ENCODE measurements at places on chromosomes 7 and 10.

GRCh38 chr7:21131897-21132296 is 296.0 kb upstream of the SP4 start:
- no peak for DNase-seq

DNA sequence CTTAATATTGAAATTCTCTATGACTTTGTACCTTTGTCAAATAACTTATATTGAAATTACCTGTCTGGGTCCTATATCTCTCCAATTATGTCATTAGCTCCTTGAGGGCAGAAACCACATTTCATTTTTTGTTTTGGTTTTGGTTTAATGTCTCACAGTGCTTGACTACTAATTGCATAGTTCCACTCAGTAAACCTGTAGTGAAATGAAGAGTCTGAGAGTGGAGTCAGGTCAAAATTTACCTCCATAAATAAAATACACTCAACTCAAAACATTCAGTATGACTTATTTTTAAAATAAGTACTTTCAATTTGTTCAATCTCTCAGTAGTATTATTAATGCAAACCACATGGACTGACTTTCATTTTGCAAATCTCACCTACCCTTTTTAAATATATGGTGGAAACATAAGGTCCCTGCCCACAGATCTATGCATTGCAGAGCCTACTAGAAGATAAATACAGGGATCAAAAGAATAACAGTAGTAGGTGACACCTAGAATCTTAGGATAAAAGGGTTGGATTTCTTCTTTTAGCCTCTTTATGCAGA is 32.5 kb downstream of the PDE1C start:
- DNase-seq = no peak

DNA sequence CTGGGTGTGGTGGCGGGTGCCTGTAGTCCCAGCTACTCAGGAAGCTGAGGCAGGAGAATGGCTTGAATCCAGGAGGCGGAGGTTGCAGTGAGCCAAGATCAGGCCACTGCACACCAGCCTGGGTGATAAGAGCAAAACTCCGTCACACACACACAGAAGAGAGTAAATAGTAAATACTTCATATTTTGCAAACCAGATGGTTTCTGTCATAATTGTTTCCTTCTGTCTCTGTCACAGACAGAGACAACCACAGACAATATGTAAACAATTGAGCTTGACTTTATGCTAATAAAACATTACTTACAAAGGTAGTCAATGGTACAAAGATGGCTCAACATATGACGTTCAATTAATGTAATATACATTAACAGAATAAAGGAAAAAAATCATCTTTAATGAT is 83.7 kb downstream of the JMJD1C start:
- no peak for DNase-seq

- no peak for DNase-seq
These were observed 455.9 kb downstream of the PAXIP1 start for GRCh38 chr7:154546946-154547587.

- DNase-seq = peak; percentile 37
These were observed 97.3 kb downstream of the CLEC2L start for GRCh38 chr7:139620676-139621344.

GRCh38 chr10:54284526-54285193 is 516.4 kb downstream of the PCDH15 start:
- DNase-seq = no peak

DNA sequence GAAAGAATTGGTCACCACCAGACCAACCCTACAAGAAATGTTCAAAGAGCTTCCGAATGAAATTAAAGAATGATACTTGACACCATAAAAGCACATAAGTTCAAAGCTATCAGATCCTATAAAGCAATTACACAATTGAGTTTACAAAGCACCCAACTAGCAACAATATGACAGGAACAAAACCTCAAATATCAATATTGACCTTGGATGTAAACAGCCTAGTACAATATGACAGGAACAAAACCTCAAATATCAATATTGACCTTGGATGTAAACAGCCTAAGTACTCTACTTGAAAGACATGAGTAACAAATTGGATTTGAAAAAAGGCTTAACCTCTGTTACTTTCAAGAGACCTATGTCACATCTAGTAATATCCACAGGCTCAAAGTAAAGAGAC is 1201.4 kb downstream of the XPNPEP1 start:
- no peak for DNase-seq

DNA sequence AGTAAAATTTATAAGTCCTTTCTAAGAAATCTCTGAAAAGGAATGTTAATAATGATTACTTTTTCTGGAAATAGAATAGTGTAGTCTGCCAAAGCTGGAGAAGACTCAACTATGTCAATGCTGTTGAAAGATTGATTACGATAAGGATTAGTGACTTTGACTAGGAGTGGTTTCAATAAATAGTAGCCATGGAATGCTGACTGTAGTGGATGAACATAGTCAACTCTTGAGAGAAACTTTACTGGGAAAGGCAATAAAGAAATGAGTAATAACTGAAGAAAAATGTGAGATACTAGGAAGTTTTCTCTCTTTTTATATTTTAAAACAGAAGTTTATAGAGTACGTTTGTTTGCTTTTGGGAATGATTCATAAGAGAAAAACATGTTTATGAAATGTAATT is 105.0 kb upstream of the CDK13 start:
- no peak for DNase-seq

DNA sequence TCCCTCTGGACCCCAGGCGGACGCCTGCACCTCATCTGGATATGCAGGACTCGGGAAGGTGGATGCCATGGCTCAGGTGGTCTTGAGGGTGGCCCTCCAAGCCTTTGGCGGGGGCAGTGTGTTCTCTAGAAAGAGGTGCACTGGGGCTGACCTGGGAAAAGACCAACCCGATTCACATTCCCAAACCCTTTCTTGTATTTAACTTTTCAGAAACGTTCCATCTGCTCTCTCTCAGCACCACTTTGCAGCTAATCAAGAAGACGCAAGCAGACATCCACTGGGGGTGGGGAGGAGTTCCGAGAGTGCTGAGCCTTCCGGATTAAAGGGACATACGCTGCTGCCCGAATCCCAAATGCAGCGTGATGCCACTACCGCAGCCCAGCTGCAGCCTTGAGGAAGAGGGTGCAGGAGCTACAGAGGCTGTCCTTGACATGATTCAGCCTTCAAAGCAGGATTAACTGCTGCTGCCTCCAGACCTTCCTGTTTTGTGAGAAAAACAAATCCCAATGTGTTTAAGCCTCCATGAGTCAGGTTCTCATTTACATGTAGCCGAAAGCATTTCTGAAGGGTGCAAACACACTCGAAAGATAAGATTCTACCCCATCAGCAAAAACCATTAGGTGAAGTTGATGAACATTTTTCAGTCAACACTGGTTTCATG is 39.9 kb downstream of the RBM17 start:
- no peak for DNase-seq

GRCh38 chr7:39091774-39092173 is 114.1 kb downstream of the POU6F2 start:
- DNase-seq = no peak

DNA sequence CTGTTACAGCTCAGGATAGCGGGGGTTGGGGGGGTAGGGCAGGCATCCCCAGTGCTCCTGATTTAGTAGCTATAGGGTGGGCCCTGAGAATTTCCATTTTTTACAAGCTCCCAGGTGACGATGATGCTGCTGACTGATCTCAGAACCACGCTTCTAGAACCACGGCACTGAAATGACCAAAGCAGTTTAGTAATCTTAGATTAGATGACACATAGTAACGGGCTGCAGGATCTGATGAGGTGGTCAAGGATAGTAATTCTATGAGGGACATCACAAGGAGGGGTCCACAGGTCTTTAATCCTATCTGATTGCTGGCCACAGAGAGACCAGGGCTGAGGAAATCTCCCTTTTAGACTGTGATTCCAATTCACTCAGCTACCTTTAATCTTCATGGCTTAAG is 167.2 kb downstream of the JAZF1 start:
- DNase-seq = no peak

- DNase-seq = no peak
These were observed 22.0 kb downstream of the SLC16A9 start for GRCh38 chr10:59687657-59688056.

DNA sequence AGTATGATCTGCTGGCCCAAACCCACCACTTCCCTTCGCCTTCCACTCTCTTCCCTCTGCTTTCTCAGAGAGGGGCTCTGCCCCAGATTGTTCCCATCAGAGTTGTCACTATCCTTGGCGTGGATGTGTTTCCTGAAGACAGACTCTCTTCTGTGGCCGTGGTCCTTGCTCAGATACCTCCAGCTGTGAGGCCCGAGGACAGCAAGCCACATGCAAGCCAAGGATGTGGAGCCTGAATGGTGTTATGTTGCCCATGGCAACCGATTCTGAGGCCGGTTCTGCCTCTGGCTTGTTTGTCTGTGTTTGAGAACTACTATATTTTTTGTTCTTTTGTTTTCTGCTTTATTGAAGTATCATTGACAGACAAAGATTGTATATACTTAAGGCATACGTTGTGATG is 247.4 kb upstream of the PODXL start:
- DNase-seq = no peak

GRCh38 chr7:20403331-20403730 is 72.6 kb downstream of the ITGB8 start:
- no peak for DNase-seq

DNA sequence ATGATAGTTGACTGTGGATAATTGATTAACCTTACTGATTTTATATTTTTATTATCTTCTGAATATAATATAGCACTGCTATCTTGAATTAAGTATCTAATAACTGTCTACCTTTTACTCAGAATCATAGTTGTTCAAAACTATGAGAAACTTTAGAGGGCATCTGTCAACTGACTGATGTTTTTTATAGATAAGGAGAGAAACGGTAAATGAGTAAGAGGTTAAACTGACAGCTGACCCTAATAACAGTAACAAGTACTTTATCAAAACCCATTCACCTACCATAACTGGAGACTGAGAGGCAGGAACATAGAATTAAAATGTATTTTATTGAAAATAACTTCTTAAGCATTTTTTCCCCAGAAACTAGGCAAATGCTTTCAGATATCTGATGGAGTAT is 62.2 kb downstream of the CYP51A1 start:
- no peak for DNase-seq

- no peak for DNase-seq
These were observed 11.9 kb downstream of the TWIST1 start for GRCh38 chr7:19105546-19105945.

GRCh38 chr10:85493703-85494102 is 872.9 kb downstream of the GRID1 start:
- DNase-seq = no peak

DNA sequence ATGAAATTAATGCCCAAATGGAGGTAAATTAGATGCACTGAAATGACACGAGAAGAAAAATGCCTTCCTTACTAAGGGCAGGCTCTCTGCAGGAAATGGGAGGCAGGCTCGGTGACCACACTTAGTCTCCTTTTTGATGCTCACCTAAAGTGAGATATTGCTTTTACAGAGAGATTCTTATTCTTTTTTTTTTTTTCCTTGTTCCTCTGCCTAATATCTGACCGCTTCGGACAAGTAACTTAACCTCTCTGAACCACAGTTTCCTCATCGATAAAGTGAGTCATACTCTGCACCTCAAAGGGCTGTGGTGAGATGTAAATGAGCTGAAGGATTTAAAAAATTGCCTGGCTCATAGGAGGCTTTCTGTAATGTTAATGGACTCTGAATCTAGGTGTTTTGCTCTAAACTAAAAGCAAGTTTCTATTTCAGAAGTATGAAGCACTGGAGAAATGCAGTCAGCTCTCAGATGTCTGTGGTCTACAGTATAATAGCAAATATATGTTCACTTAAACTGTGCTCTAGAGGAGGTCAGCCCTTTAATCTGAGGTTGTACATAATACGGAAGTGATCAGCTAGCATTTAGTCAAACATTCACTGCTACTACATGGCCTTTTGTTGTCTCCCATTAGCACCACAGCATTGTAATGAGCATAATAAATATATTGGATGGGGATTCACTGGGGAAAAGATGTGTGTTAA is 23.2 kb downstream of the NKX2-3 start:
- DNase-seq = no peak

- DNase-seq = no peak
These were observed 17.5 kb downstream of the PWWP2B start for GRCh38 chr10:132414402-132415016.

DNA sequence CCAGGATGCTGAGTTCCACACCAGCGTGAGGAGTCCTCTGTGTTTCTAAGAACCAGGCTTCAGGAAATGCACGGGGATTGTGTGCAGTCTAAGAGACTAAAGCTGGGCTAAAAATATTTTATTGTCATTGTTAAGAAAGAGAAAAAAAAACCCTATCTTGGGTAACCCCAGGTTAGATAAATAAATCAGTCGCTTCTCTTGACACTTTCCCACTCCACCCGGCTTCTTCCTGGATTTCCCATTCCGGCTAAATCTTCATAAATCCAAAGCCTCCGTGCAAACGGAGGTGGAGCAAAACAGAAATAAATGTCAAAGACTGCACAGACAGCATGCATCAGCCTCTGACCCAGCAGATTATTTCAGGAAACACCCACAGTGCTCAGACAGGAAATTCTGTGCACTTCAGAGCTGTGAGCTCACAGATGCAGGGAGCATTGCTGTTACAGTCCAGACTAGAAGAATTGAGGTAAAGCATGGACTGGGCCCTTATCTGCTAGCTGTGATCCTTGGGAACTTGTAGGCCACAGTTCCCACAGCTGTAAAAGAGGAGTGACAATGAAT is 44.8 kb upstream of the GRID1 start:
- DNase-seq = no peak

DNA sequence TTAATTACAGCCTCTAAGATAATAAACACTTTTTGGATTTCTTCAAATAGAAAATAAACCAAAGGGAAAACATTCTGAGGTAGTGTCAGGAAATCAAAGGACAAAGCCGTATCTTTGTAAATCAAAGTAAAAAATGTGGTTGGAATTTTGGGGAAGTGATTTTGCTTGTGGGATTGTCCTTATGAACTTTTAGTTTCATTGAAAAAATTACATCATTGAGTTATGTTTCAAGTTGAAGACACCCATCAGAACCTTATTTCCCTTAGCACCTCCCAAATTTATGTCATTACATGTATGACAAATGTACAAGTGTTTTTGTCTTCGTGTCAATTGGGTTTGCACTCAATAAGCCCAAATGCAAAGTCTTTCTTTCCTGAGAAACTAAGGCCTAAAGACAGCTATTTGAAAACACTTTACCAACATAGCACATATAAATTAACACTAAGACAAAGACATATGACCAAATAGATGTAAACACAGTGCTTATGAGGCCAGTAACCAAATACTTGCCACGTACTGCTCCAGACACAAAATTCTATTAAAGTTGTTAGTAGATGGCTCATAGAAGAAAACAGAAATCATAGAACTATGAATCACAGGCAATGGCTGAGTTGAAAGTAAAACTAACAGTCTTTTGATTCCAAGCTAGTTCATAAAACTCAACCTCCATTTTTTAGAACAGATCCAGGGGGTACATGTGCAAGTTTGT is 26.9 kb upstream of the LAMB4 start:
- no peak for DNase-seq

GRCh38 chr10:26441491-26442214 is 3.5 kb downstream of the APBB1IP start:
- no peak for DNase-seq

- DNase-seq = no peak
These were observed 120.1 kb downstream of the ELAPOR2 start for GRCh38 chr7:86939197-86939814.

DNA sequence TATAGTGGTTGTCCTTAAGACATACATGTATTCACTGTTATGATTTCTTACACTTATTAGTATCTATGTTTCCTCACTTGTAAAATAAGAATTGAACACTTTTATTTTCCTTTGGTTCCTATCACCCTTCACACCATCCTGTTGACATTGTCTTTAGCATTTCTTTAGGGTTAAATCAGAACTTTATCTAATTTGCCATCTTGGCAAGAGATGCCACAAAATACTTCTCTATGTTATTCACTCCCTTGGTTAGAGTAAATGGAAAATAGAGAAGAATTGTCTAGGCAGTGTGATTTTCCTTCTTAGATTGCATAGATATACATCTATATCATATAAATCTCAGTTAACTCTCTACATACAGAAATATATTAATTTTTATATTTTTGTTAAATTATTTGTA is 204.7 kb downstream of the SEMA3D start:
- DNase-seq = no peak
